Progenitor cell of endocrine pancreas (in vitro differentiated cells): ENCODE measurements at places on chromosomes 7 and 10.
A peak's percentile ranks its signal among the peaks of the same experiment; 100 is the strongest.

DNA sequence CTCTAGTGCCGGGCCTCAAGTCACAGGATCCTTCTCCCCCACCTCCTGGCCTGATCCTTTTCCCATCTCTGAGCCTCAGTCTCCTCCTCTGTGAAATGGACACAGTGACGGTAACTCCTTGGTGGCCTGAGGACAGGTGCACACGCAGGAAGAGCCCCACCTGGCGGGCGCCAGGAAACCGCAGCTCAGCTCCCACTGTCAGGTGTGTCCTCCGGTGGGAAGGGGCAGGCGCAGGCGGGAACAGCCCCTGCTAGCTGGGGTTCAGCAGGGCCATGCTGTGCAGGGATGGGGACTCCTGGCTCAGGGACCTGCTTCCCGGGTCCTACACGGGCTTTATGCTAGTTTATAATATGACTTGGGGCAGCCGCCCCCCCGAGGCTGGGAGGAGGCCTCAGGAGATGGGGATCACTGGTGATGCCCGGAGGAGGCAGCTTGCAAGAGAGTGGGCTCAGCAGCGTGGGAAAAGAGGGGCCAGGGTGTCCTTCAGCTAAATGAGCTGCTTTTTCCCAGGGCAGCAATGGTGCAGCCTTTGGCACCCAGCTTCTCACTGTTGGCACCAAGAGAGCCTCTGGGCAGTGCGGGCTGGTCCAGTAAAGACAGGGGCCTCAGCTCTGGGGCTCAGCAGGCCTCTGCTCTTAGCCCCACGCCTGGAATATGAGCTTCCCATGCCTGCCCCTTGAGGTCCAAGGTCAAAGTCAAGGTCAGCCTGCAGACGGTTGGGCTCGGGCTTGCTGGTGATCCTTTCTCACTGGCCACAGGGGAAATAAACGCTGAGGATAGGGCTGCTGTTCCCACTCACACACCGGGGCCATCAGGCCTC is 68.0 kb upstream of the FAM20C start:
- no peak for DNase-seq

- DNase-seq = no peak
Observed at GRCh38 chr7:112184455-112184854, 21.7 kb downstream of the DOCK4 start.

DNA sequence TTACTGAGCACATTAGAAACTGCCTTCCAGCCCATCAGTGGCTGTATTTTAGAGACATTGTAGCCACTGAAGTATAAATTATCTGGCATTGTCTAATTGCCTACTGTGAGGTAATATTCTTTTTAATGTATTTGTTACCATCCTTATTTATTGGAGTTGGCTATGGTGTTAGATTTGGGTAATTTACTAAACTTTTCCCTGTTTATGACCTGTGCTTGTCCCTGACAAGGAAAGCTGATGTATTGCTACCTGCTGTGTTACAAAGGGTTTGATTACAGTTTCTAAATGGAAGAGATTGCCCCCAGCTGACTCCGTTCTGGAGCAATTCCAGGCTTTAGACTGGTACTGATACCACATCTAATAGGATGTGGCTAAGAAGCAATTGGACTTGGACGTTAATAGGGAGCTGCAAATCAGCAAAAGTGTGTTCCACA is 12.3 kb upstream of the ASCC1 start:
- DNase-seq = no peak

GRCh38 chr10:77157248-77158019 is 480.2 kb downstream of the KCNMA1 start:
- no peak for DNase-seq

GRCh38 chr10:30709229-30709628 is 79.7 kb upstream of the LYZL2 start:
- no peak for DNase-seq

DNA sequence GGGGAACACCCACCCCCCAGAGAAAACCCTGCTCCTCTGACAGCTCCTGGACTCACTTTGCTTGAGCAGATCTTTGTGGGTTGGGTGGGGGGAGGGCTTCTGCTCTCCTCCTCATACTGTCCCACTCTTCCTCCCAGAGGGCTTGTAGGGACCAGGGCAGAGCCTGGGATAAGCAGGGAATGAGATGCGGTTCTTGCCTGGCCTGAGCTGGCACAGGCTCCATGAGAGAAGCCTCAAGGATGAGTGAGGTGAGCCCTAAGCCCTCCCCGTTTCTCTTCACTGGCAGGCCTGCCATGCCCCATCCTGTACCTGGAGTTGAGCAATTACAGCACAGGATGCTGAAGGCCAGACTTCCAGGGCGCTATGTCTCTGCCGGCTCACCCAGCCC is 134.7 kb downstream of the ADAM12 start:
- DNase-seq = no peak

DNA sequence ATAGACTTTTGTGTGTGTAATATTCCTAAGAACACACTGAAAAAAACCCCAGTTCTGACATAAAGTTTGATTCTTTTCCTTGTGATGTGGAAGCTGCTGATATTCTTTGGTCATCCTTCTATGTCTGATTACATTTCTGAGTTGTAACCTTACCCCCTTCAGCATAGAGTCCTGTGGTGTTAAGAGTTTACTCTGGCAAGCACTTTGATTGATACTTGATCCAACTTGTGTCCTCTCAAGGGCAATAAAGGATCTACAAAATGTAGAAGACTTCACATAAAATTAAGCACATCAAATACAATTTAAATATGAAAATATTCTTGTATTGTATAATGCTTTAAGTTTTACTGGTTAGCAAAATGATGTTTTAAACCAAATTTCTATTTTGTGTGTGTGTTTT is 221.7 kb upstream of the DKK1 start:
- no peak for DNase-seq

- no peak for DNase-seq
Observed at GRCh38 chr7:26664735-26665416, 199.5 kb downstream of the SKAP2 start.

GRCh38 chr7:102104245-102104644 is 182.4 kb upstream of the SH2B2 start:
- DNase-seq = no peak

DNA sequence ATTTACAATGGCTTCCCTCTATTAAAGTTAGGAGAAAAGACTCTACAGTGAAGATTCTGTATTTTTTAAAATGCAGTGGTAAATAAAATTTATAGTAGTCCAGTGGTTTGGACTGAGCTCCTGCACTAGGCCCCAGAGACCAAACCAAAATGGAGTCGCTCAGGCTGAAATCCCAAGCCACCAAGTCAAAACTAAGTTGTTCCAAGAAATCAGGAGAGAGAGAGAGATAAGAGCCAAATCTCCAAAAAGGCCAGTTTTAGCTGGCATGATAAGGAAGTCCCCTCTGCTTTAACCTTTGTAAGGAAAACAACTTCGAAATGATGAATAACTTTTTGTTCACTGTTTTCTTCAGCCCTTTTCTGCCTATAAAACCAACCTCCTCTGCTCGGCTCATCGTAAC is 265.9 kb upstream of the KLF14 start:
- DNase-seq = no peak

- DNase-seq = no peak
Observed at GRCh38 chr10:73905256-73906020, 5.5 kb upstream of the PLAU start.

DNA sequence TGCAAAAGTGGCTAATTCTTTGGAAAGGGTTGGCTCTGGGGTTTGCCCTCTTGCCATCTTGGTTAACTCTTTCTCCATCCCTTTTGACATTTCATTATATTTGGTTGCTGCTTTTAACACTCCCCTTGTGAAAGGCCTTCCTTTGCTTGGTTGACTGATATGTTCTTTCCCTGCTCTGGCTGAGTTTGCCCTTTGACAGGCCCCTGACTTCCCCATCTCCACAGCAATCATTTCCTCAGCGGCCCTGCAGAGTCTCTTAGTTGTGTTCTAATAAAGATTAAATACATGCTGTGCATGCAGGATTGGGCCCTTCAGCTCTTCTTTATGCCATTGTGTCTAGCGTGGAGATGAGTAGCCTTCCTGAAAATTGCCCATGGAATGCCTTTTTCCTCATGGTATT is 84.5 kb upstream of the CSTF2T start:
- DNase-seq = no peak

GRCh38 chr10:70903262-70903921 is 15.0 kb upstream of the PCBD1 start:
- peak; percentile 57 for DNase-seq

- DNase-seq = no peak
Observed at GRCh38 chr7:17467386-17467945, 169.0 kb downstream of the AHR start.
